Left lung (tissue), 14 donors: ENCODE measurements at places on chromosomes 2 and 18. TPM values are rescaled to one million over a fixed set of nuclear protein-coding genes. Genes with fewer than 3 reads are reported as not detected.

GRCh38 chr2:119026890-119027289 lies 84.9 kb downstream of the MARCO start:
- H3K27ac ChIP-seq, result no peak overlapping the region
- DNase-seq, result no peak
- no peaks in the 10 kb centered on the region for H3K27me3 ChIP-seq

Gene CCDC141
- total RNA-seq, result 22.5 TPM

Gene UGT1A10
- total RNA-seq, result not detected

Gene ADAM23
- 3.2 TPM for total RNA-seq

Gene IMPA2
- total RNA-seq, result 62.2 TPM

Gene ZNF532
- total RNA-seq, result 66.2 TPM

- H3K4me1 ChIP-seq, result no peaks in the 10 kb centered on the region
- no peak overlapping the region for H3K27ac ChIP-seq
- no peaks in the 10 kb centered on the region for H3K27me3 ChIP-seq
- H3K4me3 ChIP-seq, result no peak overlapping the region
These were observed 1622.7 kb upstream of the CELF4 start for GRCh38 chr18:39188278-39188677.

DNA sequence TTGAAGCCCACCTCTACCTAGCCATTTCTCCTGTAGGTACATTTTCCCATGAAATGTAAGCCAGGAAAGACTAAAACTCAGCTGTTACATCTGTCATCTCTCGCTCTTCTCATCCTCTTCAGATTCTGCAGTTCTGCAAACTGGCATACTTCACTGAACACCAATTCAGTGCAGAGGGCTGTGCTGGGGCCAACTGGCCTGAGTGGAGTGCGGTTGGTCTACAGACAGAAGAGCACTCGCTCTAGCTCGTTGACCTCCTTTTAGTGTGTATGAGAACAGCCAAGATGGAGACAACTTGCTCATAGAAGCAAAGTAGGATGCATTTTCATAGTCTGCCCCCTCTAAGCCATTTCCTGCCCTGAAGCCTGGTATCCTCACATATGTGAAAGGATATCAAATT lies 862.6 kb downstream of the BCL11A start:
- no peak overlapping the region for H3K27ac ChIP-seq
- no peak overlapping the region for H3K4me3 ChIP-seq
- H3K27me3 ChIP-seq, result no peaks in the 10 kb centered on the region
- H3K36me3 ChIP-seq, result no peaks in the 10 kb centered on the region
- no peaks in the 10 kb centered on the region for H3K4me1 ChIP-seq

DNA sequence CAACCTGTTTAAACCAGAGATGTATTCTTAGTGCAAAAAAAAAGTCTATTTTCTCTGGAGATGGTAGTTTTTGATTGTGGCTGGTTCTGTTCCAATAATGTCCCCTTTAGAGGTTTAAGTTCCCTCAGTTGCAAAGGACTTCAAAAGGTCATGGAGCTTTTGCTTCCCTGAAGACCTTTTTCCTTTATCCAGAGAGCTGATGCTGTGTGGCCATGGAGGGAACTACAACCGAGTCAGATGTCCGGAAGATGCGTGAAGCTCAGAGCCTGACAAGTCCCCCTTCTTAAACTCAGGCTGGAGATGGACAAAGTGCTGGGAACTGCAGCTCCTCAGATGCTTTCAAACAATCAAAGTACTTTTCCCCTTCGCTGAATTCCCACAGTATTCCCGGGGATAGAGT lies 176.1 kb downstream of the TMEM18 start:
- H3K27me3 ChIP-seq, result no peaks in the 10 kb centered on the region
- DNase-seq, result no peak
- H3K36me3 ChIP-seq, result no peaks in the 10 kb centered on the region
- H3K4me3 ChIP-seq, result no peak overlapping the region

- H3K27me3 ChIP-seq, result no peaks in the 10 kb centered on the region
- DNase-seq, result peak; percentile 34
- H3K4me1 ChIP-seq, result peaks cover 71% of the 10 kb centered on the region
- no peaks in the 10 kb centered on the region for H3K36me3 ChIP-seq
- H3K27ac ChIP-seq, result peak overlapping the region; percentile 86
These were observed 145.8 kb upstream of the ID2 start for GRCh38 chr2:8535821-8536685.

- no peak overlapping the region for H3K27ac ChIP-seq
- no peak for DNase-seq
- H3K4me1 ChIP-seq, result peaks cover 14% of the 10 kb centered on the region
- no peaks in the 10 kb centered on the region for H3K27me3 ChIP-seq
- no peaks in the 10 kb centered on the region for H3K36me3 ChIP-seq
These were observed 124.8 kb upstream of the CXCR4 start for GRCh38 chr2:136242687-136243277.

- no peaks in the 10 kb centered on the region for H3K4me1 ChIP-seq
- no peak overlapping the region for H3K4me3 ChIP-seq
- no peaks in the 10 kb centered on the region for H3K36me3 ChIP-seq
- no peak overlapping the region for H3K27ac ChIP-seq
These were observed 4.5 kb downstream of the SEMA4F start for GRCh38 chr2:74658516-74658915.

DNA sequence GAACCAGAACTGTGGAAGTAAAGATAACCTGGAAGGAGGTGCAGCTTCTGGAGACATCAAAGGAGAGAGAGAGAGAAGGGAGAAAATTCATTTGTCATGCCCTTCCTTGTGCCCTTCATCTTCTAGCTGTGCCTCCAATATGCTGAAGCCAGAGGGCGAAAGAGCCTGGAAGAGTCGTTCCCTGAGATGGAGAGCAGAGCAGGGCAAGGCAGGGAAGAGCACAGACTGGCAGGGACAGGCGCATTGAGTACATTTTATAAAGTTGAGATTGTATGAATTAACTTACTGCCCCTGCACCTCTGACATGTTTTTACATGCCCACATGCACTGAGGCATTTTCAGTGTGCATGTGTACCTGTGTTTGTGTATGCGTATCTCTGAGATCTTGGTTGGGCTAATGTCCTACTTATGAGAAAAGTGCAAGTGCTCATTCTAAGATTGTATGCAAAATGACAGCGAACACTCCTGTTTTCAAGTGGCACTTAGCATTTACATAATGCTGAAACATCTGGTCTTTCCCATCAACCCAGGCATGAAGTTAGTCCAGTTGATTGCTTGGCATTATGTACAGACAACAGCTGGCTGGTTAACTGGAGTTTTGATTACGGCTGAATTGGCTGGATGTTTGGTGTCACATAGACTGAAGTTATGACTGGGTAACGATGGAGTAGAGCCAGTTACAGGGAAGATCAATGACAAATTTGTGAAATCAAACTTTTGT lies 23.7 kb upstream of the MMADHC start:
- no peaks in the 10 kb centered on the region for H3K4me1 ChIP-seq
- H3K27ac ChIP-seq, result no peak overlapping the region
- no peaks in the 10 kb centered on the region for H3K36me3 ChIP-seq

GRCh38 chr2:52526735-52527134 lies 1240.9 kb upstream of the CHAC2 start:
- DNase-seq, result no peak
- H3K27me3 ChIP-seq, result no peaks in the 10 kb centered on the region
- H3K4me1 ChIP-seq, result no peaks in the 10 kb centered on the region
- H3K27ac ChIP-seq, result no peak overlapping the region

GRCh38 chr2:133824869-133825268 lies 256.6 kb upstream of the NCKAP5 start:
- no peak overlapping the region for H3K27ac ChIP-seq
- no peaks in the 10 kb centered on the region for H3K4me1 ChIP-seq
- no peak overlapping the region for H3K4me3 ChIP-seq
- H3K36me3 ChIP-seq, result no peaks in the 10 kb centered on the region
- DNase-seq, result no peak
